SK-N-SH (cell line): ENCODE measurements at places on chromosomes 2 and 18. TPM values are rescaled to one million over a fixed set of nuclear protein-coding genes. Genes with fewer than 3 reads are reported as not detected.

TUBA3E gene
- not detected in 2 replicates for polyA plus RNA-seq

ICOS gene
- polyA plus RNA-seq = not detected in 2 replicates

POTEC gene
- polyA plus RNA-seq = not detected in 2 replicates

CNTNAP5 gene
- 0.02 and 0.08 TPM in 2 replicates for polyA plus RNA-seq

COBLL1 gene
- polyA plus RNA-seq = 3.1 and 4.9 TPM in 2 replicates

SLC40A1 gene
- polyA plus RNA-seq = 1.8 and 2.1 TPM in 2 replicates

GRCh38 chr2:143171817-143172216 lies 42.6 kb downstream of the ARHGAP15 start:
- H3K36me3 ChIP-seq = no peaks in the 10 kb centered on the region
- H3K4me1 ChIP-seq = no peaks in the 10 kb centered on the region
- H3K27me3 ChIP-seq = no peaks in the 10 kb centered on the region
- no peak overlapping the region for H3K27ac ChIP-seq

GRCh38 chr2:138502255-138503086 lies 901 bp downstream of the SPOPL start:
- peak; percentile 6 for DNase-seq
- peak overlapping the region; percentile 89 for H3K4me3 ChIP-seq
- H3K27ac ChIP-seq = peak overlapping the region; percentile 87
- 0 out of 2 replicates have a peak, but pooled peaks cover 2% of the 10 kb centered on the region for H3K36me3 ChIP-seq
- 0 out of 2 replicates have a peak, but pooled peaks cover 5% of the 10 kb centered on the region for H3K4me1 ChIP-seq
- H3K27me3 ChIP-seq = no peaks in the 10 kb centered on the region

DNA sequence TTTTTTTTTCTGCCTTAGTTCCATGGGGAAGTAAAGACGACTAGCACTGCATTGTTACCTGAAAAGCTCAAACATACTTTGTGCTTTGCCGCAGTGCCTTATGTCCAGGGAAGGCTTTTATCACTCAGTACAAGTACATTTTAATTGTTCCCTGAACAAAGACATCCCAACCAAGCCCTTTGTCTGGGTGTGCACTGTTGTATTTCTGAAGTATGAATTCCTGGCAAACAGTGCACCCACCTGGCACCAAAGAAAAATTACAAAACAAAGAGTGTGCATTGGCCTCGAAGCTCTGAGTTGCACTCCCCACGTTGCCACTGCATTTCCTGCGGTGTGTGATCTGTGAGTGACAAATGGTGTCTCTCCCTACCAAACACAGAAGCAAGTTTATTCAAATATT lies 858.5 kb upstream of the PIK3C3 start:
- no peak overlapping the region for H3K27ac ChIP-seq
- DNase-seq = peak; percentile 1
- no peaks in the 10 kb centered on the region for H3K4me1 ChIP-seq
- no peaks in the 10 kb centered on the region for H3K36me3 ChIP-seq

GRCh38 chr2:224042191-224042696 lies 3.2 kb upstream of the SERPINE2 start:
- no peak for DNase-seq
- no peaks in the 10 kb centered on the region for H3K27me3 ChIP-seq
- H3K27ac ChIP-seq = no peak overlapping the region
- no peak overlapping the region for H3K4me3 ChIP-seq
- no peaks in the 10 kb centered on the region for H3K36me3 ChIP-seq

GRCh38 chr2:10760794-10761504 lies 39.5 kb downstream of the ATP6V1C2 start:
- no peaks in the 10 kb centered on the region for H3K27me3 ChIP-seq
- no peaks in the 10 kb centered on the region for H3K36me3 ChIP-seq
- no peak overlapping the region for H3K27ac ChIP-seq
- H3K4me3 ChIP-seq = no peak overlapping the region
- DNase-seq = no peak

GRCh38 chr2:11410101-11410500 lies 55.9 kb downstream of the E2F6 start:
- no peak overlapping the region for H3K27ac ChIP-seq
- DNase-seq = no peak
- no peak overlapping the region for H3K4me3 ChIP-seq
- H3K27me3 ChIP-seq = no peaks in the 10 kb centered on the region

GRCh38 chr2:183935005-183935404 lies 663.3 kb upstream of the ZNF804A start:
- no peaks in the 10 kb centered on the region for H3K27me3 ChIP-seq
- no peak for DNase-seq
- H3K36me3 ChIP-seq = no peaks in the 10 kb centered on the region
- no peak overlapping the region for H3K27ac ChIP-seq

DNA sequence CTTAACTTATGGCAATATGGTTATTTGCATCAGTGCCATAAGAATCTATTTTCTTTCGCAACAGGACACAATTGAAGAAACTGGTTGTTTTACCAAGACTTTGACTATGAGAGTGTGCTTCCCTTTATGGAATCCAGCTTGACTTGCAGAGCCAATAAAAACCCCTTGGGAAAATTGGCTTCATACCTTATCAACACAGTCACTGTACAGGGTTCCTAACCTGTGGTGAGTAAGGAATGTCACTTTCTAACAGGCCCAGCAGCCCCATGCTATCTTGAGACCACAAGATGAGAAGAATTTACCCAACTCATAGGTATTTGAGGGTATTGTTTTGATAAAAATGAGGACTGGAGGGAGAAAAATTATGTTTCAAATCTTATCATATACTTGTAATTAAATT lies 418.5 kb upstream of the MAP2 start:
- H3K36me3 ChIP-seq = no peaks in the 10 kb centered on the region
- H3K4me3 ChIP-seq = no peak overlapping the region
- no peak overlapping the region for H3K27ac ChIP-seq
- DNase-seq = no peak
